ENCODE measurements at places on chromosomes 5 and 9. TPM values are rescaled to one million over a fixed set of nuclear protein-coding genes. Genes with fewer than 3 reads are reported as not detected.

- no peaks in the 10 kb centered on the region for H3K36me3 ChIP-seq
- no peak overlapping the region for H3K27ac ChIP-seq
Observed at GRCh38 chr9:105647595-105648349, 14.5 kb upstream of the TAL2 start.

MLANA gene
- not detected for total RNA-seq

DNA sequence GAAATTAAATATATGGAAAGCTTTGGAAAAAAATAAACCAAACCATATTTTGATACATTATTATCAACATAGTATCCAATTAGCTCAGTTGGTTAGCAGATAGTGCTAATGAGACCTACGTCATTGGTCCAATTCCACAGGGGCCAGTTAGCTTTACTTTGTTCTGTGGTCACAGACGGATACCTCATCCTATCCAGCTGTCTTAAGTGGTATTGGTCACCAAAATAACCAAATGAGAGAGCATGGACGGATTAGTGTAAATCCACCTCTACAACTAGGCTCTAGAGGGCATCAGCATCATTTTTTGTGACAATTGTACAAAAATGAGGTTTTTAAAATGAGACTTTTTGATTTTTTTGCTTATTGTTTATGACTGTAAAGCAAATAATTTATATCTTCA is 364.2 kb downstream of the KIAA0825 start:
- H3K4me1 ChIP-seq = no peaks in the 10 kb centered on the region
- no peak for DNase-seq
- no peaks in the 10 kb centered on the region for H3K36me3 ChIP-seq
- H3K4me3 ChIP-seq = no peak overlapping the region
- no peak overlapping the region for H3K27ac ChIP-seq
- no peaks in the 10 kb centered on the region for H3K27me3 ChIP-seq

GRCh38 chr9:86885232-86885631 is 62.1 kb downstream of the GAS1 start:
- peaks cover 20% of the 10 kb centered on the region for H3K27me3 ChIP-seq
- no peak overlapping the region for H3K27ac ChIP-seq
- H3K4me3 ChIP-seq = no peak overlapping the region

DNA sequence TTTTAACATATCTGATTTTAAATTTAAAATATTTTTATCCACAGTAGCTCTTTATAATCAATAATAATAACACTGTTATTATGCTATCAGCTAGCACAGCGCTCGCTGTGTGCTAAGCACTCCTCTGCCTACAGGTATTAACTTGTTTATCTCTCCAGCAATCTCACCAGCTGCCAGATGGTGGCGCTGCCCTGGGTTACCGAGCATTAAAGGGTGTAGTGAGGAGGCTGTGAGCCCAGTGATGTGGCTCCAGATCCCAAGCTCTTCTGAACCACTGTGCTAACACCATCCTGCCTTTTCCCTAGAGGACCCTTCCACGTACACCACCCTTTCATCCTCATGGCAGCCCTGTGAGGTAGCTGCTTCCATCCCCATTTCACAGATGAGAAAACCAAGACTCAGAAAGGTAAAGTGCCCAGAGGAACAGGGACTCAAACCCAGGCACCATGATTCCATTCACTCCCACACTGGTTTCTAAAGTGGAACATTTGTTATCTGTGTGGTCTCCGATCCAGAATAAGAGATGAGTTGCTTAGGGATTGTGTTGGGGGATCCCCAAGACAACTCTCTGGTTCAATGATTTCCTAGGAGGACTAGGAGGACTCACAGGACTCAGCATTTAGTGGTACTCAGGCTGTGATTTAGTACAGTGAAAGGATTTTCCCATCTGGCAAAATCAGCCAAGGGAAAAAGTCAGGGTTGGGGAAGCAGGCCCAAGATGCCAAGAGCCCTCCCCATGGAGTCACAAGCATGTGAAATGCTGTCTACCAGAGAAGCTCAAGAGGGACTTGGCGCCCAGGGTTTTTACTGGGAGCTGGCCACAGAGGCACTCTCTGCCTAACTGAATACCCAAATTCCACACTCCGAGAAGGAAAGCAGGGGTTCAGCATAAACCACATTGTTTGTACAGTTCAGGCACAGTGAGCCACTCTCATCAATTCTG is 7.0 kb downstream of the IGFBPL1 start:
- H3K36me3 ChIP-seq = no peaks in the 10 kb centered on the region
- peaks cover 21% of the 10 kb centered on the region for H3K27me3 ChIP-seq
- no peaks in the 10 kb centered on the region for H3K4me1 ChIP-seq
- H3K27ac ChIP-seq = no peak overlapping the region
- no peak for DNase-seq

GRCh38 chr5:57779383-57780223 is 297.0 kb upstream of the ACTBL2 start:
- no peaks in the 10 kb centered on the region for H3K36me3 ChIP-seq
- peak; percentile 73 for DNase-seq
- H3K27ac ChIP-seq = peak overlapping the region; percentile 59
- peaks cover 39% of the 10 kb centered on the region for H3K4me1 ChIP-seq
- H3K27me3 ChIP-seq = no peaks in the 10 kb centered on the region

CDC42SE2 gene
- total RNA-seq = 45.4 TPM

SPINK6 gene
- not detected for total RNA-seq

Data from hepatocyte (in vitro differentiated cells).